OCI-LY7 (cell line): ENCODE measurements at places on chromosomes 1 and 21. TPM values are rescaled to one million over a fixed set of nuclear protein-coding genes. Genes with fewer than 3 reads are reported as not detected.

DNA sequence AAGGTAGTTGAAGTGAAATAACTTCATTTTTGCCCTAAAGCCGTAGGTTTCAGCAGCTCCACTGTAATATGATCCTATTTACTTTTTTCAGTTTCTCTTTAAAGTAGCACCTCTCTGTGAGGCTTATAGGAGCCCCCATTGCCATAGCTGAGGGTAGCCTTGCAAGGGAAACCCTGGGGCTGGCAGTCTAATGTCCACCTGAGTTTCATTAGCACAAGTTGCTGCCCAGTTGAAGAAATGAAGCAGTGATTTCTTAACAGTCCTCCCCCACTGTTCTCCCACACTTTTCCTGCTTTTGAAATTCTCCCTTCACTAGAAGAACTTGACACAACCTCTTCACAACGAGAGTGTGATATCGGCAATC, 1.5 kb downstream of the HMCN1 start:
- no peak for DNase-seq

DNA sequence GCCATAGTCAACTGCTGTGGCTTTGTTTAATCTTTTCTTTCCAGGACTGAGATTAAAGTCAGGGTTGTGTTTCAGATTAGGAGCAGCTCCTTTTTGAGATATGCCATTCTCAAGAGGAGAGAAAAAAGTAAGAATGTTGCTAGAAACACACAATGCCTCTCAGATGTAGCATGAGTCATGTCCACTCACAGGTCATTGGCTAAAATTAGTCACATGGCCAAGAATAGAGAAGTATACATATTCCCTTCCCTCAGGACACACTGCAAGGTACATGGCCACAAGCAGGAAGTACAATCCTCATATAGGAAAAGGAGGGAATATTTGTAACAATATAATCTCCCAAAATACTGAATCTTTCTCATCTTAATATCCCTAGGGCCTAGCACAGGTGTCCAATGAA, 141.9 kb upstream of the PTBP2 start:
- DNase-seq, result no peak

PLA2G2C gene
- 0.57 and 0.83 TPM in 2 replicates for total RNA-seq

NR1I3 gene
- not detected in 2 replicates for total RNA-seq

RNU1-4 gene
- total RNA-seq, result 1,721 and 1,968 TPM in 2 replicates
